ENCODE measurements at places on chromosomes 7 and 10. TPM values are rescaled to one million over a fixed set of nuclear protein-coding genes. Genes with fewer than 3 reads are reported as not detected.

DNA sequence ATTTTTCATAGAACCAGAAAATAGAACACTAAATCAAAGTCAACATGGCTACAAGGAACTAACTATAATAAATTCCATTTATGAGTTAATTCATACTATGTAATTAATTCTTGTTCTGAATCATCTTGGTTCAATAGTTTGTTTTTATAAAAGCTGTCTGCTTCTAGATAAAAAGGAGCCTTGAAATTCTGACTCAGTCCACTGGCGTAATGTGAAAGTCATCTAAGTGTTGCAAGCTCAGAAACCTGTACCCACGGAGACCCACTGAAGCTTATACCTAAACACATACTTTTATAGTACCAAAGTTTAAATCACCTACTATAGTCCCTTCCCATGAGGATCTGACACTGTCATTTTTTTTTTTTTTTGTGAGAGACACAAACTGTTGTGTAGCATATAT is 489.4 kb downstream of the SEMA3D start:
- H3K36me3 ChIP-seq: no peaks in the 10 kb centered on the region
- DNase-seq: no peak
- no peaks in the 10 kb centered on the region for H3K27me3 ChIP-seq
- H3K4me3 ChIP-seq: no peak overlapping the region
- H3K4me1 ChIP-seq: no peaks in the 10 kb centered on the region

UPK3BL1 gene
- total RNA-seq: 53.3 TPM

- H3K27ac ChIP-seq: no peak overlapping the region
- peaks cover 5% of the 10 kb centered on the region for H3K4me1 ChIP-seq
- H3K4me3 ChIP-seq: no peak overlapping the region
- peaks cover 4% of the 10 kb centered on the region for H3K36me3 ChIP-seq
These were observed 220.5 kb downstream of the CDK14 start for GRCh38 chr7:90816511-90817142.

DNA sequence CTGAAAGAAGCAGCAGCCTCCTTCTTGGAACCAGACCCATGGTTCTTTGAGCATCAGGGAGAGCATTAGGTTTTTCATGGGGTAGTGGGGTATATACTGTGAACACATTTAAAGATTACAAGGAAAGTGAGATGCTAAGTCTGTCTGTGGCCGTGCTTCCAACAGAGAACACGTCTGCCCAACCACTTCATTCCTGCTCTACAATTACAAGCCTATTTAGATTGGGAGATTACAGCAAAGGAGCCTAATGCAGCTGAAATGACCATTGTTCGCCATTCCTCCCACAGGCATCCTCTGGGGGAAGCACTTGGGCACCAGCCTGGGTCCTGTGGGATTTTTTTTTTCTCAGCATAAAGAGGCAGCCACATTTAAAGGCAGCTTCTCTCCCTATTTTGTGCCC is 536.4 kb downstream of the XPNPEP1 start:
- no peaks in the 10 kb centered on the region for H3K36me3 ChIP-seq
- H3K27me3 ChIP-seq: peaks cover 3% of the 10 kb centered on the region
- H3K4me3 ChIP-seq: no peak overlapping the region
- no peak overlapping the region for H3K27ac ChIP-seq
- H3K4me1 ChIP-seq: no peaks in the 10 kb centered on the region

PRDX3 gene
- 126 TPM for total RNA-seq

Measured in type B pancreatic cell (in vitro differentiated cells).